ENCODE measurements at places on chromosomes 4 and X.

DNA sequence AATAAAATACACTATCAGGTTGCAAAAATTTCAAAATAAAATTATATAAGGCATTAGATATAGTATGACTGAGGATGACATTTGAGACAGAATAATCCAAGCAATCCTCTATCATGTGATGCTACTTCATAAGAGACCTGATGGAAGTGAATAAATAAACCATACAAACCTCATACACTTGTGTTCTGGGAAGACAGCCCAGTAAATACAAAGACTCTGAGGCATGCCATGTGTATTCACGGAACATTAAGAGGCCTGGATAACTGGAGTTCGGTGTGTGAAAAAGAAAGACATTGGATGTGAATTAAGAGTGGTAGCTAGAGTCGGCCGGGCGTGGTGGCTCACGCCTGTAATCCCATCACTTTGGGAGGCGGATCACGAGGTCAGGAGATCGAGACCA lies 364.2 kb downstream of the ADAM29 start:
- H3K27me3 ChIP-seq: no peaks in the 10 kb centered on the region
- no peaks in the 10 kb centered on the region for H3K36me3 ChIP-seq
- no peak overlapping the region for H3K4me3 ChIP-seq

- DNase-seq: no peak
- H3K27ac ChIP-seq: no peak overlapping the region
- H3K4me1 ChIP-seq: no peaks in the 10 kb centered on the region
- no peak overlapping the region for H3K4me3 ChIP-seq
Measured at GRCh38 chr4:149914119-149915115, 98.8 kb upstream of the IQCM start.

DNA sequence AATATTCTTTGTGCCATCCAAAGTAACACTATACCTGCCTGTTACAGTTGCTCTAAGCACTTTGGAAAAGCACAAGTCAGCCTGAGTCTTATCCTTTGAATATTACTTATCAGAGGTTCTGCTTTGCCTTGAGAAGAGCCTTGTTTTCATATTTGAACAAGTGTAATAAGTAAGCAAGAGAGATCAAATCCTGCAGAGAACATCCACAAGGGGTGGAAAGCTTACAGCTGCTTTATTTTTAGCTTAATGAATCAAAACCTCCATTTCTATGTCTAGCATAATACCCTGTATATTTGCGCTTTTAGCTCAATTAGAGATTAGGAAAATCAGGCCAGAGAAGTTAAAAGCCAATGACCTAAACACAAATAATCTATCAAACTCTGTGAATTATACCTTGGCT lies 139.8 kb downstream of the CDS1 start:
- peaks cover 22% of the 10 kb centered on the region for H3K36me3 ChIP-seq
- no peaks in the 10 kb centered on the region for H3K27me3 ChIP-seq
- DNase-seq: no peak
- H3K4me3 ChIP-seq: no peak overlapping the region
- H3K27ac ChIP-seq: no peak overlapping the region

GRCh38 chrX:151621422-151621821 lies 57.9 kb downstream of the PASD1 start:
- no peak for DNase-seq
- H3K4me1 ChIP-seq: no peaks in the 10 kb centered on the region
- no peak overlapping the region for H3K27ac ChIP-seq
- H3K36me3 ChIP-seq: no peaks in the 10 kb centered on the region

DNA sequence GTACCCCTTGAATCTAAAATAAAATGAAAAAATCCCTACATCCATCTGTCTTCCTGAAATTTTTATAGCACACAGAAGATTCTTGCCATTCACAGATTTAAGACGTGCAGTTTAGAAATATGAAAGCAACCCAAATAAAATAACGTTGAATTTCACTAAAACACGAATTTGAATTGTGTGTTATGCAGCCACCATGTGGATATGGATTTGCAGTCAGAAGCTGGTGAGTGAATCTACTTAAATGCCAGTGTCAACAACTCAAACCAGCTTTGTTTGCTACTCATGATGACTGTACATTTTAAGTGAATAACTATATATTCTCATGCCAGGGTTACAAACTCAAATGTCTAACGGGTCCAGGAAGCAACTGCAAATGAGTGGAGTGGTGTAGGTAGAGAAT lies 173.0 kb upstream of the HAND2 start:
- H3K27me3 ChIP-seq: no peaks in the 10 kb centered on the region
- H3K27ac ChIP-seq: no peak overlapping the region
- H3K4me3 ChIP-seq: no peak overlapping the region
- DNase-seq: no peak

- no peak overlapping the region for H3K4me3 ChIP-seq
- no peak for DNase-seq
- H3K4me1 ChIP-seq: no peaks in the 10 kb centered on the region
- no peaks in the 10 kb centered on the region for H3K36me3 ChIP-seq
Measured at GRCh38 chrX:79330022-79330421, 37.1 kb downstream of the ITM2A start.

DNA sequence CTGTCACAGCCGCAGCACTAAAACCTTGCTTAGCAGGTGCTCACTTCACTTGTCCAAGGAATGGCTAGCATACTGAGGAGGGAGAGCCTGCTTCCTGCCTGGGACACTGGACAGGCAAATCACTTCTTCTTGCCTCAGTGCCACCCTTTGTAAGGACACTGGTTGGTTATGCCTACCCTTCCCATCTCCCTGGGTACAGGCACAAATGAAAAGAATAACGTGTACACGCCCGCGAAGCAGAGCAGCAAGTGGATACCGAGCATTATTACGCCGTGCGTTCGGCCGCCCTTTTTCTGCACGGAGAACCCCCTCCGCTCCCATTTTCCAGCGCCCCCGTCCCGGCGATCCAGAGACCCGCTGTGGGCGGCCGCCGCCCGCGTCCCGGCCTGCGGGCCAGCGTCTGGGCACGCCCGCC lies 338 bp upstream of the KLHL2 start:
- DNase-seq: peak; percentile 48
- H3K4me1 ChIP-seq: peaks cover 13% of the 10 kb centered on the region
- no peaks in the 10 kb centered on the region for H3K36me3 ChIP-seq
- peak overlapping the region; percentile 95 for H3K4me3 ChIP-seq

- H3K4me1 ChIP-seq: no peaks in the 10 kb centered on the region
- H3K27ac ChIP-seq: no peak overlapping the region
- no peaks in the 10 kb centered on the region for H3K36me3 ChIP-seq
- no peak for DNase-seq
Measured at GRCh38 chrX:47098338-47099094, 20.3 kb downstream of the RGN start.

- no peak overlapping the region for H3K4me3 ChIP-seq
- H3K27ac ChIP-seq: no peak overlapping the region
- H3K36me3 ChIP-seq: no peaks in the 10 kb centered on the region
Measured at GRCh38 chrX:53239474-53239873, 14.5 kb upstream of the KDM5C start.

DNA sequence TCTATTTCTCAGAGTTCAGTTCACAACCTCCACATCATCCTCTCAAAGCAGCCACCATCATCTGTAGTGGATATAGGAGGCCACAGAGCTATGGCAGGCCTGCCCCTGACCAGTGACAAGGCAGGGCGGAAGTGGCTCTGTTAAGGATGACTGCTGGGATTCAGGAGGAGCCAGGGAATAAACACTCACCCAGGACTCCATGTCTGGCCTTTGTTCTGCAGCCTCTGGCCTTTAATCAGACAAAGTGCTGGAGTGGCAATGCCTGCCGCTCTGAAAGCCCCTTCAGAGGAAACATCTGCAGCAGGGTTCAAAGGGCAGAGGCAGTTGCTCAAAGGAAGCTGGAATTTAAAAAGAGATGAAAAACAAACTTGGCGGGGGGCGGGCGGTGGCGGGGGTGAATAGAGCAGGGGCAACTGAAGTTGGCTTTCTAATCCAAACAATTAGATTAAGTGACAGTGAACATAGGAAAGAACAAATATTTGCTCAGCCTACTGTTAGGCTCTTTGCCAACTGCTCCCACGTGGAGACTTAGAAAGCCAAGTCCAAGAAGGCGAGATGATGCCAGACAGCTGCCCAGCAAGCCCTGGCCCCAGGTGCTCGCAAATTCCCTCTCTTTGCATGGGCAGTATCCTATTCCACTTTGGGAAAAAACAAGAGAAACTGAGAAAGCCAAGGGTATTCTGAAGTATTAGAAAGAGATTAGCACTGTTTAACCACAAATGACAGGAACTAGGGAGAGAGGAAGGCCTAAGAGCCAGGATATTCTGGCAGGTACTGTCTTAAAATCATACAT lies 5.5 kb downstream of the MPP1 start:
- H3K4me3 ChIP-seq: no peak overlapping the region
- DNase-seq: no peak
- H3K4me1 ChIP-seq: peaks cover 13% of the 10 kb centered on the region
- no peaks in the 10 kb centered on the region for H3K36me3 ChIP-seq
- H3K27me3 ChIP-seq: no peaks in the 10 kb centered on the region

- no peaks in the 10 kb centered on the region for H3K36me3 ChIP-seq
- H3K4me1 ChIP-seq: no peaks in the 10 kb centered on the region
- no peak overlapping the region for H3K27ac ChIP-seq
Measured at GRCh38 chr4:76059750-76060149, 14.8 kb upstream of the ART3 start.

- no peaks in the 10 kb centered on the region for H3K4me1 ChIP-seq
- H3K27me3 ChIP-seq: no peaks in the 10 kb centered on the region
- no peaks in the 10 kb centered on the region for H3K36me3 ChIP-seq
- H3K4me3 ChIP-seq: no peak overlapping the region
- H3K27ac ChIP-seq: no peak overlapping the region
Measured at GRCh38 chr4:169025184-169025583, 15.1 kb upstream of the CBR4 start.

GRCh38 chr4:109051054-109051453 lies 251.4 kb downstream of the COL25A1 start:
- H3K36me3 ChIP-seq: no peaks in the 10 kb centered on the region
- H3K4me3 ChIP-seq: no peak overlapping the region
- no peak for DNase-seq
- no peaks in the 10 kb centered on the region for H3K27me3 ChIP-seq
- H3K4me1 ChIP-seq: no peaks in the 10 kb centered on the region

DNA sequence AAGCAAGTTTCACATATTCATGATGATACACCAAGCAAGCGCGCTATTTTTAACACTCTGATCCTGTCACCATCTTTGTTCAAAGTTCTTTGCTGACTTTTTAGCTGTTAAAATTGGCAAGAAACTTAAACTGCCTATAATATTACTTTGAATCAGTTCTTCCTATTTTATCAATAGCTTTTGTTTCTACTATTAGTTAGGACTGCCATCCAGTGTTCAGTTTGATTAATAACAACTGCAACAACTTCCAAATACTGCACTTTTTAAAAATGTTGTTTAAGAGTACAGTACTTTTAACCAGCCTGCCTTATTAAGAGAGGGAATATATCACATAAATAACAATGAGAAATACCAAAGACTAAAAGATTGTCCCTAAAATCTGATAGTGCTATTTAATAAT lies 614.3 kb downstream of the FAM133A start:
- no peaks in the 10 kb centered on the region for H3K36me3 ChIP-seq
- H3K27me3 ChIP-seq: no peaks in the 10 kb centered on the region
- H3K27ac ChIP-seq: no peak overlapping the region
- no peak for DNase-seq
- no peaks in the 10 kb centered on the region for H3K4me1 ChIP-seq

GRCh38 chr4:121209171-121209570 lies 45.0 kb upstream of the TNIP3 start:
- no peaks in the 10 kb centered on the region for H3K36me3 ChIP-seq
- H3K27ac ChIP-seq: no peak overlapping the region
- no peaks in the 10 kb centered on the region for H3K4me1 ChIP-seq
- no peak overlapping the region for H3K4me3 ChIP-seq
- no peak for DNase-seq
- H3K27me3 ChIP-seq: no peaks in the 10 kb centered on the region

GRCh38 chr4:159090255-159090654 lies 12.6 kb upstream of the RAPGEF2 start:
- H3K27ac ChIP-seq: no peak overlapping the region
- H3K36me3 ChIP-seq: no peaks in the 10 kb centered on the region
- H3K4me3 ChIP-seq: no peak overlapping the region
- DNase-seq: no peak

- DNase-seq: no peak
- H3K4me3 ChIP-seq: no peak overlapping the region
- H3K27me3 ChIP-seq: no peaks in the 10 kb centered on the region
- no peak overlapping the region for H3K27ac ChIP-seq
- H3K4me1 ChIP-seq: no peaks in the 10 kb centered on the region
Measured at GRCh38 chrX:96224279-96224678, 460.4 kb upstream of the DIAPH2 start.

DNA sequence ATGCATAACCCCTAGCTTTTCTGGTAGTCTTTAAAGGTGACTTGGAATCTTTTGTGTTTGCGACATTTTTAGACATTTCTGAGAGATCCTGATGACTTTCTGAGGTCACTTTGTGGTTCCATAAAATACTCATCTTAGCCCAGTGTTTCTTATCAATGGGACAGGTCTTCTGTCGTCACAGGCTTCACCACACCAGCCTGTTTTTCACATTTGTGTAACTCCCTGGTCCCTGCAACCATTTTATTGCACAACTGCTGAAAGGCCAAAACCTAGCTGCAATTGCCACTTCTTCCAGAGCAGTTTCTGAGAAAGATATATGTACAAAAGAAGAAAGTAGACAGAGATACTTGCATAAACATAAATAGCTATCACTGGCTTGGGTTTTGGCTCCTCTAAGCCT lies 120.9 kb downstream of the IL15 start:
- H3K4me3 ChIP-seq: no peak overlapping the region
- H3K27me3 ChIP-seq: no peaks in the 10 kb centered on the region
- H3K4me1 ChIP-seq: no peaks in the 10 kb centered on the region
- no peaks in the 10 kb centered on the region for H3K36me3 ChIP-seq

- H3K4me1 ChIP-seq: no peaks in the 10 kb centered on the region
- no peaks in the 10 kb centered on the region for H3K27me3 ChIP-seq
- H3K4me3 ChIP-seq: no peak overlapping the region
- no peak for DNase-seq
Measured at GRCh38 chr4:145404761-145405160, 76.9 kb upstream of the SMAD1 start.

- no peak overlapping the region for H3K27ac ChIP-seq
- no peak overlapping the region for H3K4me3 ChIP-seq
- H3K27me3 ChIP-seq: no peaks in the 10 kb centered on the region
- no peak for DNase-seq
- no peaks in the 10 kb centered on the region for H3K36me3 ChIP-seq
Measured at GRCh38 chr4:3712936-3713335, 53.2 kb upstream of the ADRA2C start.

DNA sequence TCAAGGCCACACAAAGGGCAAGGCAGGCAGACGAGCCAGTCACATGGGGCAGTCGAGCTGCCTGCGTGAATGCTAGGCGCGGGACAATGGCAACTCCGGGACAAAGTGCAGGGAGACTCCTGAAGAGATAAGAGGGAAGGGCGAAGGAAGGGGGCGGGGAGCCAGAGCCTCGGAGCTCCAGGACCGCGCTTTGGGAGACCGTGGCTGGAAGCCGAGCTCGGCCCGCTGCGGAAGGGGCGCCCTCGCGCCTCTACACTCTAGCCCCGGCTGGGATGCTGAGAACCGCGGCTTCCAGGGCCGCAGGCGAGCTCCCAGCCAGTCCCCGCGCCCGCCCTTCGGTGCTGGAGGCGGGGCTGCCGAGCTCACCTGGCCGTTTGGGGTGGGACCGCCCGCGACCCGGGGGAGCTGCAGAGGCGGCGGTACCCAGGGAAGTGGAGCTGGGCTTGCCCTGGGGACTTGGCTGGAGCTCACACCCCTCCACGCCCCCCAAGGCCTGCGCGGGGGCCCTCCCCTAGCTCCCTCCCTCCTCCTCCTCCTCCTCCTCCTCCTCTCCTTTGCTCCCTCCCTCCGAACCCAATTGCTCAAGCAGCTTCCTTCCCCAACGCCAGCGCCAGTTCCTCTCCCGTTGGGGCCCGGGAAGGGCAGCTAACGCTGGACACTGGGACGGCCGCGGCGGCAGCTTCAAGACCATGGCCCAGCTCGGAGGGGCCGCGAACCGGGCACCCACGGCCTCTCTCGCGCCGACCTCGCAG lies at the start of gene SOWAHD:
TSS of gene SOWAHD (plus strand) at position 610 of the 752 bp plus-strand sequence. CDS start at position 690, 80 bp downstream.
- H3K4me1 ChIP-seq: no peaks in the 10 kb centered on the region
- DNase-seq: peak; percentile 62
- peak within 1 kb of the TSS; percentile 43 for H3K4me3 ChIP-seq
- no peaks in the 10 kb centered on the region for H3K36me3 ChIP-seq
